CD4-positive, alpha-beta T cell treated with Interleukin-21 for 1 hour (primary cell): ENCODE measurements at places on chromosomes 3 and 15.

DNA sequence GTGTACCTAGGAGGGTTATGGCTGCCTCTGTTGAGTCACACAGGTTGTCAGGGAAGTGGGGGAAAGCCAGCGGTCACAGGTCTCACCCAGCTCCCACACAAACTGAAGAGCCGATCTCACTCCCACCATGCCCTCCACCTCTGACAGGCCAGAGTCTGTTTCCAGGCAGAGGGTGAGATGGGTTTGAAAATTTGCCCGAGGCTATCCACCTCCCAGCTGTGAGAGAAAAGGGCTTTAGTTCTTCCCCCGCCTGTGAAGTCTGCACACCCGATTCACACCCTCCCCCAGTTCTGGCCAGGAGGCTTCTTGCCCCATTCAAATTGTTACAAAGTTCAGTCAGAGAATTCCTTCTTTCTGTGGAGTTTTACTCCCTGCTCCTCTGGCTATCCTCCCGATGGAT lies 446.9 kb downstream of the EDEM1 start:
- no peak for DNase-seq

DNA sequence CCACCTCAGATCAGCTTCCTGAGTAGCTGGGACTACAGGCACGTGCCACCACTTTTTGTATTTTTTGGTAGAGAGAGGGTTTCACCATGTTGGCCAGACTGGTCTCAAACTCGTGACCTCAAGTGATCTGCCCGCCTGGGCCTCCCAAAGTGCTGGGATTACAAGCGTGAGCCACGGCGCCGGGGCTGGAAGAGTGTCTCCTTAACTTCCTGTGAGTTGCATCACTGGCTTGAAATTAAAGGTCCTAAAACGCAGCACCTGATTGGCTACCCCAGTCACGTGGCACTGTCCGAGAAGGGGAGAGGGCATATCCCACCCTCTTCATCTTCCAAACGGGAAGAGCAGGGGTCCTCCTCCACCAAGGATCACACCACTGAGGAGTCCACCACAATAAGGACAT lies 5.5 kb upstream of the FAM174B start:
- DNase-seq: no peak

GRCh38 chr3:119295816-119296726 lies 1.9 kb downstream of the ARHGAP31 start:
- no peak for DNase-seq

DNA sequence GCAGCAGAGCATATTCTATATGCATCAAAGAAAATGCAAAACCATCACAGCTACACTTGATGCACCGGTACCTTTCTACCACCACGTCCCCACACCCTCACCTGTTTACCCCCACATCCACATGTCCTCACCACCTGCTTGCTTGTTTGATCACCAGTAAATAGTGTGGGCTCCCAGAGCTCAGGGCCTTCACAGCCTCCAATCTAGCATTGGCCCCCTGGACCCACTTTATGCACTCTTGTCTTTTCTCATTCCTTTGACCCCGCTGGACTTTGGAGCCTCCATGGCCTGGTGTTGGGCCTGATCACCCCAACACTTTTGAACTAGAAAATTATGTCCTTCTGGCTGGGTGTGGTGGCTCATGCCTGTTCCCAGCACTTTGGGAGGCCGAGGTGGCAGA lies 190.1 kb downstream of the PDE8A start:
- no peak for DNase-seq

DNA sequence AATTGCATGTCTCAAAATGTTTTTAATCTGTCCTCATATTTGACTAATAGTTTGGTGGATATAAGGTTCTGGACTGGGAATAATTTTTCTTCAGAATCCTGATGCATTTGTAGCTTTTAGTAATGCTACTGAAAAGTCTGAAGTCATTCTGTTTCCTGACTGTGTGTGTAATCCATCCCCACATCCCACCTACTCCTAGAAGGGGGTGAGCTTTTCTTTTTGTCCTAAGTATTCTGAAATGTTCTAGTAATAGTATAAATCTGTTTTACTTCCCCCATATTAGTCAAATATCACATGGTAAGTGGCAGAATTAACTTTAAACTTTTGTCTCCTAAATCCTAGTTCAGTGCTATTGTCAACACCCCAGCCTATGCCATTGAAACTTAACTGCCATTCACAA lies 162.8 kb downstream of the GREM1 start:
- DNase-seq: no peak

DNA sequence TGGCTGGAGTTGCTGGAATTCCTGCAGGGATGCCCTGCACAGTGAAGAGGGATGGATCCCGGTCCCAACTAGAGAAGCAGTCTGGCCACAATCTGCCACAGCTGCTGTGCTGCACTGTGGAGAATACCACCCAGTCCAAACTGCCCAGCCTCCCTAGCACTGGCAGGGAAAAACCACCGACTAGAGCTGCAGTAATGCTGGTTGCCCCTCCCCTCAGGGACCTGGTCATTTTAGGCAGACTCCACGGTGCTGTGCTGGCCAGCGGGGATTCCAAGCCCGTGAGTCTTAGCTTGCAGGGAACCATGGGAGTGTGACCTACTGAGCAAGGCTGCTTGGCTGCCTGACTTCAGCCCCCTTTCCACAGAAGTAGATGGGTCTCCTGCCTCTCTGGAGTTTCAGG lies 478.0 kb upstream of the ATP11B start:
- DNase-seq: no peak

DNA sequence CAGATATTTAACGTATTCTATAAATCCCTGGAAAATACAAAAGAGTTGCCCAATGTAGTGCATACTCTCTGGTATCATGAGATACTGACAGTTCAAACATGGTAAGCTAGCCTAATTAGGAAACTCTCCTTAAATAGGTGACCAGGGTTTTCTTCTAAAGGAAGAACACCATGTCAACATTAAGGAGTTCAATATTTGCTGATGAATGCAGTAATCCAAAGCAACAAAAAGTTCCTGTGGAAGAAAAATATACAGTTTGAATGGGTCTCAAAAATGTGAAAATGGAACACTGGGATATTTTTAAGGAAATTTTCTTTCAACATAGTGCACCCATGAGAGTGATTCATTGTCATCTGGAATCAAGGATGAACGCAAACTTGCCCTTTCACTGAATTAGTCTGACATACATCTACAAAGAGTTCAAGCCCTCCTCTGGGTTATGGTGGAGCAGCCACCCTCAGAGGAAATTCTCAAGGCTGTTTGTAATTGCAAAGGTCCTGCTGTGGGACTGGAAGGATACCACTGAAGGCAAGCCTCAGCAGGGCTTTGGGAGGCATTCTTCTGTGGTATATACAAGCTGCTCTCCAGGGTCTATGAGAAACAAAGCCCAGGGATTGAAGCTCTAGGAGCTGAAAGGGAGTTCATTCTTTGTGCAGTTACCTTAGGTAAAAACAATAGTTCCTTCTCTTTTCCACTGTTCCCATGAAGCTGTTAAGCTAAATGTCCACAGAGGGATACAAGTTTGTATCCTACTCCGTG lies 700.3 kb downstream of the TUSC7 start:
- no peak for DNase-seq

DNA sequence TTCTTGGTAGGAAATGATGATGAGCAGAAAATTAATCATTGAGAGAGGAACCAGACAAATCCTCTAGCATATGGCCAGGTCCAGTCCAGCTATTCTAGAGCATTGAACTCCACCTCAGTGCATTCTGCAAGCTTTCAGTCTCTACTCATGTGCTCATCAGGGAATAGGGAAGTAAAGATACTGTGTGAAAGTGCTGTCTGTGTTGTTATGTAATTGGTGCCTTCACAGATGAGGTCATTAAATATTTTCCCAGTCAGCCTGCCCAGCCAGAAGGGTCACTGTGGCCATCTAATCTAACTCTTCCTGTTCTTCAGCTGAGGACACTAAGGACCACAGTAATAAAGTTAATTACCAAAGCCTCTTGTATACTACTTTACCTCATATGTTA lies 28.2 kb downstream of the C3orf62 start:
- DNase-seq: peak; percentile 18

DNA sequence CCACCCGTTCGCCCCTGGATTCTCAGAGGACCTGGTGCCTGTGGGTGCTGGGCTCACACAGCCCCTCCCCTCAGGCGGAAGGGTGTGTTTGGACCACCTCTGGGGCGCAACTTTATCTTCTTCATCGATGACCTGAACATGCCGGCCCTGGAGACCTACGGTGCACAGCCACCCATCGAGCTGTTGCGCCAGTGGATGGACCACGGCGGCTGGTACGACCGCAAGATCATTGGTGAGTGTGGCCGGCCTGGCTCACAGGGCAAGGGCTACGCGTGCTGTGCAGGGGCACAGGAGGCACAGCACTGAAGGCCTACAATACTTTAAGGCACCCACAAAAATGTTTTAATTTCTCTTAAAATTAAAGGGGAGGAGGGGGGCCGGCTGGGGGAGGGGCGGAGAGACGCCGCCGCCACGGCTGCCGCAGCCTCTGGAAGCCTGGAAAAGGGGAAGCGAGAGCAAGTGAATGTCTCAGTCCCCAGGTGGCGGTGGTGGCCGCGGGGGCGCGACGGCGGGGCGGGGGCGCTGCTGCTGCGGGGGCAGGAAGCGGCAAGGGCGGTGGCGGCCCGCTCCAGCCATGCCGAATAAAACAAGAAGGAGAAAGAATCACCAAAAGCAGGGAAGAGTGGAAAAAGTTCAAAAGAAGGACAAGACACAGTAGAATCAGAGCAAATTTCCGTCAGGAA lies 56.8 kb downstream of the DNAH1 start:
- DNase-seq: peak; percentile 17

- no peak for DNase-seq
Measured at GRCh38 chr15:26073430-26074333, 210.6 kb upstream of the ATP10A start.

GRCh38 chr3:101829437-101829830 lies 19.9 kb upstream of the NFKBIZ start:
- no peak for DNase-seq

DNA sequence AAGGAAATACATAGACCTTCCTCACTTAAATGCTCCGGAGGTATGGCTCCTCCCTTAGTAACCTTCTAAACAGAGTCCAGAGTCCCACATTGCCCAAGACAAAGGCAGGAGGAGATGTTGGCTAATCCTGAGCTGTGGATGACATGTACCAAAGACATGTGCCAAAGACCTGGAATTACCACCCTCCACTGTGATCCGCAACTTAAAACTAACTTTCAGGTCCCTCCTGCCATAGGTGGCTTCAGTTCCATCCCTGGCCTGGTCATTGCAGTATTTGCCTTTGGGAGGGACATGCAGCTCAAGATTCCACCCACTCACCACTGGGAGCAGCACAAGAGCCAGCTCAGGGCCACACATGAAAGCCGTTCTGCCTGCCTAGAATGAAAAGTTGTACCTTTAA lies 28.0 kb downstream of the MYZAP start:
- no peak for DNase-seq
